AG04450 (cell line): ENCODE measurements at places on chromosomes 13 and 19. TPM values are rescaled to one million over a fixed set of nuclear protein-coding genes. Genes with fewer than 3 reads are reported as not detected.

DNA sequence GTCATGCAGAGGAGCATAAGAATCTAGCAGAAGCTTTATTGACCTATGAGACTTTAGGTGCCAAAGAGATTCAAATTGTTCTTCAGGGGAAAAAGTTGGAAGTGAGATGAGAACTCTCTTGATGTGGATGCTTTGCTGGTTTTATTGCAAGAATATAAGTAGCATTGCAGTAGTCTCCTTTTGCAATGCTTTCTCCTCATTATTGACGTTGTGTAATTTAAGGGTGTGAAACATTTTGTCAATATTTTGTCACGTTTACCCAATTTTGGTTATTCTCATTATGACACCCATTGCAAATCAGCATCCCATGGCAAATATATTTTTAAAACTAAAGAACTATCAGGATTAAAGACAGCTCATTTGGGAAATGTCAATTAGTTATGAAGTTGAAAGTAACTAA is 11.9 kb upstream of the LILRB5 start:
- no peak for DNase-seq

DNA sequence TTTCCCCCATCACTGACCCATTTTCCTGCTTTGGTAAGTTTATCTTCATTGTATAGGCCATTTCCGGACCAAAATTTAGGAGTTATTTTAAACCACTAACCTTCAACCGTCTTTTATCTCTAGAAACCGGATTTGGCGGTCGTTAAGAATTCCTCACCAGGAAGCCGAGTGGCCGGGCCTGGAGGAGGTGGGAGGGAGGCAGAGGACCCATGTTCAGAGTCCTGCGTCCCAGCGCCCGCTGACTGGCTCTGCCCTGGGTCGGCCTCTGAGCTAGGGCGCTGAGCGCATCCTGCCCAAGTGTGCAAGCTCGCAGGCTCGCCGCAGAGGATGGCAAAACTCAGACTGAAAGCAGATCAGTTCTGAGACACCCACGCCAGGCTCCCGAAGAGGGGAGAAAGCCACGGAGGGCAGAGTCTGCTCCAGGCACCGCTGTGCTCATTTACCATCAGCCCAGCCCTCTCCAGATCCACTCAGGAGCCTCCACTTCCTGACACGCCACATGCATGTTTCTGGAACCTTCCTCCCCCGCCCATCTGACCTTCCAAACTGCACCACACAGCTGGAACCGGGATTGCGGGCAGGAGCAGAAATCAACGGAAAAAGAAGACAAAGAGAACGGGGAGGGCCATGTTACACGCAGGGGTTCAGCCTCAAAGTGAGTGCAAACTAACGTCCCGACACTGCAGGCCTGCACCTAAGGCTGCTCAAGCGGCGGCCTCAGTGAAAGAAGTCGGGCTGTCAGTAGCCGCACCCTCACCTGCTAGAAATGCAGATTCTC is 8.3 kb downstream of the COL4A1 start:
- no peak for DNase-seq

The KLK11 gene
- not detected in 2 replicates for polyA plus RNA-seq

GRCh38 chr13:42745655-42746054 is 35.7 kb upstream of the FAM216B start:
- no peak for DNase-seq

The MAP3K10 gene
- 2.0 and 2.3 TPM in 2 replicates for polyA plus RNA-seq
